ENCODE measurements at places on chromosomes 6 and 20. TPM values are rescaled to one million over a fixed set of nuclear protein-coding genes. Genes with fewer than 3 reads are reported as not detected.

KCNK5 gene
- total RNA-seq, result 10.1 TPM

DNA sequence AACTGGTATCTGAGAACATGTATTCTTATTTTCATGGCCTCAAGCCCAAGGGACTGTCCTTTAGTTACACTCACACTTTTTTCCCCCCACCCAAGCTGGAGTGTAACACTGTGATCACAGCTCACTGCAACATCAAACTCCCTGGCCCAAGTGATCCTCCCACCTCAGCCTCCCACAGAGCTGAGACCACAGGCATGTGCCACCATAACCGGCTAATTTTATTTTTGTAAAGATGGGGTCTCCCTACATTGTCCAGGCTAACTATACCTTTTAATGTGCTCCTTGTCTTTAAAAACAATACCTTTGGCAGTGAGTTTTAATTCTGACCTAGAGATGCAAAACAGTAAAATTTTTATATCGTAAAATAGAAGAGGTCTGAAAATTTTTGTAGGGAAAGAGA lies 48.2 kb upstream of the FAM83C start:
- DNase-seq, result no peak

- DNase-seq, result no peak
Measured at GRCh38 chr6:168130697-168131371, 51.8 kb upstream of the FRMD1 start.

DNA sequence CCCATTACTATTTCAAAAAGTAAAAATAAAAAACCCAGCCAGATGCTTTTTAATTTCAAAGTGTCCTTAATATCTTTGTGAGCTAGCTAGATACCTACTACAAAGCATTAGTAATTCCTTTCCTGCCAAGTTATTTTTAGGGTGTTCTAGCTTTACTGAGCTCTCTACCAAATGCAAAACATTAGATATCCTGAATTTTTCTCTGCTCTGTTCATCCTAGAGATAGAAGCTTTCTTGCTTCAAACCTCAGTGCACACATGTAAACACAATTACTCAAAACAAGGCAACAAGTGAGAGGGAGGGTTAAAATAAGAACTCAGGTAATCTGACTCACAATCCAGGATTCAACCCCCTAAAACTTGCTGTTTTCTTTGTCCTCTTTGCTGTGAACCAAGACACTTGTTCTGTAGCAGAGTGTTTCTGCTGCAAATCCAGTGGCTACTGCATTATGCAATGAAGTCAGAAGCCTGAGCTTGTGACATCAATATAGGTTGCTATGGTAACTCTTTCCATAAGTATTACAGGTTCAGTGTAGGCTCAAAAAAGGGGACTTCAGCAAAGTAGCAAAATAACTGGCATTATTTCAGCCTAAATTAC lies 72.6 kb upstream of the STXBP5 start:
- DNase-seq, result no peak

DNA sequence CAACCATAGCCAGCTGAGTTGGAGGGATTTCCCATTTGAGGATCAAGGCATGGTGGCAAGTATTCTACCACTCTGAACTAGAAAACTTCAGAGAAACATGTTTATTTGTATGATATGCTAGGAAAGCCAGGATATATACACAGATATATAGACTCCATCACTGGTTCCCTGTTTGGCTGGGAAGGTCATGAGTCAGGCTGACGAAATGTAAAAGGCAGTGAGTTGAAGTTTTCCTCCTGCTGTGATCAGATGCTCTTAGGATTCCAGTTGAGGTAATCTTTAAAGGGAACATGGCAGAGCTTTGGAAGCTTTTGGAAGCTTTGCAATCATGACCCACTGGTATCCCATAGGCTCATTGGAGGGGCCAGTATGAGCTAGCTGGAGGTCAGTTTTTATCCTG lies 1369.1 kb downstream of the EPHA7 start:
- no peak for DNase-seq

DNA sequence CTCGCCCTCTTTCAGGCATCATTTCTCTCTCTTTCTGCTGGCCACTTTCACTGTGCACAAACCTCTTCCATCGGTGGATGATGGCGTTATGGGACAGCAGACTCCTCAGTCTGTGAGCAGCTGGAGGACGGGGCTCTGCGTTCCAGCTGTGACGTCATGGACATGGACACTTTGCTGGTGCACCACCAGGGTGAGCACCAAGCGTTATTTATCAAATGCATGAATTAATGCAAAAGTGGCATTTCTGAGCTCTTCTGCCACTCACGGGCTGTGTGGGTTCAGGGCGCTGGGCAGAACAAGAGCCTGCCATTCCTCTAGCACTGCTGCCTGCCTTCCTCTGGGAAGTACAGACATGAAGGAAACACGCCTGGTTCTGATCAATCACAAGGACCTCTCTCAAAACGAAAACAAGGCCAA lies 82.9 kb upstream of the MPC1 start:
- no peak for DNase-seq
